ENCODE measurements at places on chromosomes 13 and 19. TPM values are rescaled to one million over a fixed set of nuclear protein-coding genes. Genes with fewer than 3 reads are reported as not detected.

GRCh38 chr13:92574499-92574898 is 652.1 kb upstream of the GPC6 start:
- DNase-seq, result no peak

SPRED3 gene
- polyA plus RNA-seq, result 0.49 TPM

PROZ gene
- polyA plus RNA-seq, result 0.17 TPM

- no peak for DNase-seq
Measured at GRCh38 chr19:11378319-11379189, 4.1 kb downstream of the SWSAP1 start.

- DNase-seq, result no peak
Measured at GRCh38 chr13:22939157-22939556, 241.6 kb upstream of the SGCG start.

KIR3DL2 gene
- polyA plus RNA-seq, result not detected

- DNase-seq, result no peak
Measured at GRCh38 chr19:12665671-12666264, 774 bp downstream of the MAN2B1 start.

Data from hindlimb muscle (tissue), 1 donor.